Kidney (tissue), 22 donors: ENCODE measurements at places on chromosomes 2 and 18.

DNA sequence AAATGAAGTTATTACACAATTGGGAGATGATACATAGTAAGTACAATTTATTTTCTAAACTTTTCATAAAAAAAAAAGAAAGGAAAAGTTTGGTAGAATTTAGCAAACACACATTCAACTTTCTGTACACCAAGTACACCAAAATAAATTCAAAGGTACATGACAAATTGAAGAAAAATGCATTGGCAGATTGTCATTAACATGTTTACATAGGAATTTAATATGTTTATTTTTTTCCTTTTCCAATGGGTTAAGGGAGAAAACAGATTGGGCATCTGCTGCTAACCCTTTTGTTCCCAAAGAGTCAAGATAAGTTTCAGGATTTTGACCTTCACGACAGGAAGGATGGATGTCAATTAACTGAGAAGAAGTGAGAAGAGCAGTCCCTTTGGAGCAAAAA, 620.4 kb downstream of the XIRP2 start:
- DNase-seq, result no peak

DNA sequence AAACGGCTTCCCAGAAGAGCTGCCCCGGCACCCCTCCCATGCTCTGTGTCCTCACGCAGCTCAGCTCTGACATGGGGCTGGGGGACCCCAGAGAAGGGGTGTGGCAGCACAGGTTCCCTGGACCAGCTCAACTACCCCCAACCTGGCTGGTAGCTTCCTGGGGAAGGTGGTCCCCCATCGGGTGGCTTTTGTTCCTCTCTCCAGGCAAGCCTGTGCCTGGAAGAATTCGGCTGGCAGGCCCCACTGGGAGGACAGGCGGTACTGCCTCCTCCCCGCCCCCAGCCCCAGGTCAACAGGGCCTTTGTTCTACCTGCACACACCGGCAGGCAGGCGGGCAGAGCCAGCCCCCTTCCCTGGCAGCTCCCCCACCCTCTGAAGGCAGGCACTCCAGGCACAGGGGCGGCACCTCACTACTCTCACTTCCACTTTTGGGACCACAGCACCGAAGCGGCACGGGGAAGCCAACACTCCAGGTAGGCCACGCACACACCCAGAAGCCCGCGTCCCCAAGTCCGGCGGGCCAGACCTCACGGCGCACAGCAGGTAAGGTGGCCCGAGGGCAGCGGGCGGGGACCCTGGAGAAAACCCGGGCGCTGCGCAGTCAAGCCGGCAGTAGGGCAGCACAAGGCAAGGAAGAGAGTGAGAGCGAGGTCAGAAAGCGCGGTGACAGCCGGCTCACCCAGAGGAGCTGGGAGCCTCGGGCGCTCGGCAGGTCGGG, 1.3 kb downstream of the HS6ST1 start:
- peak; percentile 72 for DNase-seq

DNA sequence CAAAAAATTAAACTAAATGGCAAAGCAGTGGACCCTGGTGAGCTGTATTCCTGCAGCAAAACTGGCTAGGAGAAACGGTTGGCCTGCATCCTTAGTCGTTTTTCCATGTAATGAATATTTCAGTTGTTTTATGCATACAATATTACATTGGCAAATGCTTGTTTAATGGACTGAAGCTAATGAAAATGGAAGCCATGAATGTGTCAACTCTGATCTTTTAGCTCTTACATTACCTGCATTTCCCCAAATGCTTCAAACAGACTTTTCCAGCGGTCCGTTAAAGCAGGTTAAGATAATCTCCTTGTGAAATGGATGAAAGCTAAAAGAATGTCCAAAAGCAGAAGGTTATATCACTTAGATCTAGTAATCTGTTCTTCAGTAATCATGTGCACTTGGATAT, 686.3 kb upstream of the SETBP1 start:
- DNase-seq, result peak; percentile 4

DNA sequence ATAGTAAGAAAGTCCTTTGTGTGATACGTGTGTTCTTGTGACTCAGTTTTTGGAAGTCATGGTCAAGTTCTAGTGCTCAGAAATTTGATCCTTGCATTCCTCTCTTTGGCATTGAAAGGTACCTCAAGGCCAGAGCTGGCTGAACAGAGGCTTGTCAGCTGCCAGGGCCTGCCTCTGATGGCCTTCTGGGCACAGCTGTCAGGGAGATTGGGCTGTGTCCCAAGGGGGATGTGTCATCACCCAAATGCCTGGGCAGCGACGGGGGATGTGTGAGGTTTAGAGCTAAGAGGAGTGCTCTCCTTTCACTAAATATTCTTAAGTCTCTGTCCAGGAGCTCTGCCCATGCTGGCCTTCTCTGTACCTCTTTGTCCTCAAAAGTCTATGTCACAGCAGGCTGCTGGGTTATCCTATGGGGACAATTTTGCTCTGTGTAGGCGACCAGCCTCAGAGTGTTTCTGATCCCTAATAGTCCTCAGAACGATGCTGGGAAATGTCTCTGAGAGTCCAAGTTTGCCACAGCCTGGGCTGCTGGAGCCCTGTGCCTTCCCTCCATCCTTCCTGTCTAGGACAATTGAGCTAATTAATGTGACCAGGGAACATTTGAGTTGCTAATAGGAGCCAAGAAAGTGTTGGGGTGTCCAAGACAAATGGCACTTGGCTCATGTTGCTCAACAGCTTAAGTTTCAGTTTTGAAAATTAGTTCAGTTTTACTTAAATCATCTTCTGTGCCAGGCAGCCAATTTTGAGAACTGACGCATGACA, 115.4 kb upstream of the ZNF521 start:
- no peak for DNase-seq

GRCh38 chr2:10330700-10331026, 28.0 kb downstream of the HPCAL1 start:
- no peak for DNase-seq
